ENCODE measurements at places on chromosomes 7 and 10.

- no peak for DNase-seq
Measured at GRCh38 chr7:129785685-129786514, 166.9 kb downstream of the UBE2H start.

DNA sequence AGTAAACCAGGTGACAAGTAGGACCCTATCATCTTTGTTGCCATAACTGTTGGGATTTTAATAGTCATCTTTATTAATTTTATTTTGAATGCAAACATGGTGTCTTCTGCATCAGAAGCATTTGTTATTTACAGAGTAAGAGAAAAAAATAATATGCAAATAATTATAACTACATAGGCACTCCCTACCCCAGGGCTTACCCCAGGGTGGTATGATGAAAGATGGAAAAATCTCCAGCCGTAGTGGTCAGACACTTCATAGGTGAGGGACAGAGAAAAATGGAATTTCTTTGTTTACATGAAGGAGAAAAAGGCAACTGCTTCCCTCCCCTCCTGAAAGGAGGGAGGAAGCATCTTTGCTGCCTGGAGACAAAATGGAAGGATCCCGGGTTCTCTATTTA, 29.7 kb downstream of the STOX1 start:
- no peak for DNase-seq

DNA sequence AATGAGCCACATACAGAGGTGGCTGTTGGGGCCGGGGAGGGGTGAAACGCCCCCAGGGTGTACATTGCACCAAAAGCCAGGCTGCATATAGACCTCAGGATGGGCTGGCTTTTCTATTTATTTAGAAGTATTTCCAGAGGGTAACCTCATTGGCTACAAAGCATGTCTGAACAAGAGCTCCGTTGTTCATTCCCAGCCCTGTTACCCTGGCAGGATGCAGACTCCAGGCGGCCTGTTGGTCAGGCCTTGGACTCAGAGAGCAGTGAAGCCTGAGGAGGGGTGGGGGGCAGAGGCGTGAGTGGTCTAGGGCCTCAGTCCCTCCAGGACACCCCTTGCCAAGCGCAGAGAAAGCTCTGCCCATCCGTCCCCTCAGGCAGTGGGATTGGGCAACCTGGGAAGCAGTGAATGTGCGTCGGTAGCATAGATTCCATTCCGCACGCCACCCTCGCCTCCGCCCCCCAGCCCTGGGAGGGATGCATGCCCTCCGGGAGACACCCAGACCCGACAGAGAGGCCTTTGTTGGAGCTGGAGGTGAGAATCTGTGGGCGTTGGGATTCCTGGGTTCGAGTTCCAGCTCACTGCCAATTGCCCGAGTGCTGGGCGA, 41.9 kb downstream of the TCF7L2 start:
- DNase-seq = no peak

GRCh38 chr7:79304711-79305110, 148.8 kb downstream of the MAGI2 start:
- DNase-seq = no peak

GRCh38 chr7:96671854-96672253, 37.8 kb downstream of the SEM1 start:
- DNase-seq = no peak
